ENCODE measurements at places on chromosomes 16 and 17.

DNA sequence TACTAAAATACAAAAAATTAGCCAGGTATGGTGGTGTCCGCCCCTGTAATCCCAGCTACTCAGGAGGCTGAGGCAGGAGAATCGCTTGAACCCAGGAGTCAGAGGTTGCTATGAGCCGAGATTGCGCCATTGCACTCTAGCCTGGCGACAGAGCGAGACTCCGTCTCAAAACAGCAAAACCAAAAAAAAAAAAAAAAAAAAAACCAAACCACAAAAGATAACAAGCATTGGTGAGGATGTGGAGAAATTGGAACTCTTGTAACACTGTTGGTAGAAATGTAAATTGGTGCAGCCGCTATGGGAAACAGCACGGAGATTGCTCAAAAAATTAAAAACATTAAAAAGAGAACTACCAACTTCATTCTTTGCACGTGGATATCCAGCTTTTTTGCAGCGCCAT is 119.4 kb downstream of the OR1D5 start:
- DNase-seq: no peak

DNA sequence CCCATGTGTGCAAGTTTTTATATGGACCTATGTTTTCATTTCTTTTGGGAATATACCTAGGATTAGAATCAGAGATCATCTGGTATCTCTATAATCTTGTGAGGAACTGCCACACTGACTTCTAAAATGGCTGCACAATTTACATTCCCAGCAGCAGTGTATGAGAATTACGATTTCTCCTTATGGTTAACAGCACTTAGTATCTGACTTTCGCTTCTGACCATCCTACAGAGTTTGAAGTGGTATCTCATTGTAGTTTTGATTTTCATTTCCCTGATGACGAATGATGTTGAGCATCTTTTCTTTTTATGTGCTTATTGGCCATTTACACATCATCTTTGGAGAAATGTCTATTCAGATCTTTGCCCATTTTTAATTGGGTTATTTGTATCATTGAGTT is 10.0 kb downstream of the C16orf96 start:
- DNase-seq: no peak

DNA sequence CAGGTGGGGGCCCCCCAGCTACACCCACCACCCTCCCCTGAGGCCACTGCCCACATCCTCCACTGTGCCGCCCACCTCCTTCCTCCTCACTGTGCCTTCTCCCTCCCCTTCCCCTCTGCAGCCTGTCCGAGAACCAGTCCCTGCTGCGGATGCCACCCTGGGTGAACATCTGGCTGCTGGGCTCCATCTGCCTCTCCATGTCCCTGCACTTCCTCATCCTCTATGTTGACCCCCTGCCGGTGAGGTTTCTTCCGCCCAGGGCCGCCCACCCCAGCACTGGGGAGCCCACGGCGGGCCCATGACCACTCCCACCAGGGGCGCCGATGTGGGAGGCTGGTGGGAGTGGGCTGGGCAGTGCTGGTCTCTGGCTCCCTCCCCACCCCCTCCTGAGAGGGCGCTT is 22.1 kb downstream of the RABEP2 start:
- DNase-seq: no peak

GRCh38 chr17:82640036-82640435 is 8.2 kb downstream of the WDR45B start:
- DNase-seq: no peak

- peak; percentile 16 for DNase-seq
These were observed 169.5 kb downstream of the AHSP start for GRCh38 chr16:31696968-31697743.

DNA sequence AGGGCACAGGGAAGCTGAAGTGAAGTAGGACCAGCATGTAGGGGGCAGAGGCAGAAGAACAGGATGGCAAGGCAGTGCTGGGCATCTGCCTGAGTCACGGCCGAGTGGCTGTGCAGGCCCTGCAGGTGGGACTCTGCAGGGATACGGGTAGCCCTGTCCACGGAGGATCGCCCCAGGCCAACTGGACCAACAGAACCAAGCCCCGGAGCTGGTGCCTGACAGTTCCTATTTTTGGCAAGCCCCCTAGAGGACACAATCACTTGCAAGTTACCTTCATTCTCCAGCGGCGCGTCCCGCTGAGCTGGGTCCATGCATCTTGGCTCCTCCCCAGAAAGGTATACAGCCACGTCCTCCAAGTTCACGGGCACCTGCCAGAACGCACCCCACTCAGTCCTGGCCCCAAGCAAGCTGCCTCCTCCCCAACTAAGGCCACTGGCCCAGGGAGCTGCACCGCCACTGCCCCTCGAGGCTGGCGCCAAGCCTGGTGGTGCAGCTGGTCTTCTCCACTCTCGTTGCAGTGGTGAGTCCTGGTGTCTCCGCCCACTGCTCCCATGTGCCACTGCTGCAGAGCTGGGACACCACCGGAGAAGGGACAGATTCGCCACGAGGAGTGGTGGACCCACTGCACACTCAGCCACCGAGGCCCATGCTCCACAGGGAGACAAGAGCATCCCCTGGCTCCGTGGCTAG is 6.6 kb downstream of the ZNF500 start:
- no peak for DNase-seq

DNA sequence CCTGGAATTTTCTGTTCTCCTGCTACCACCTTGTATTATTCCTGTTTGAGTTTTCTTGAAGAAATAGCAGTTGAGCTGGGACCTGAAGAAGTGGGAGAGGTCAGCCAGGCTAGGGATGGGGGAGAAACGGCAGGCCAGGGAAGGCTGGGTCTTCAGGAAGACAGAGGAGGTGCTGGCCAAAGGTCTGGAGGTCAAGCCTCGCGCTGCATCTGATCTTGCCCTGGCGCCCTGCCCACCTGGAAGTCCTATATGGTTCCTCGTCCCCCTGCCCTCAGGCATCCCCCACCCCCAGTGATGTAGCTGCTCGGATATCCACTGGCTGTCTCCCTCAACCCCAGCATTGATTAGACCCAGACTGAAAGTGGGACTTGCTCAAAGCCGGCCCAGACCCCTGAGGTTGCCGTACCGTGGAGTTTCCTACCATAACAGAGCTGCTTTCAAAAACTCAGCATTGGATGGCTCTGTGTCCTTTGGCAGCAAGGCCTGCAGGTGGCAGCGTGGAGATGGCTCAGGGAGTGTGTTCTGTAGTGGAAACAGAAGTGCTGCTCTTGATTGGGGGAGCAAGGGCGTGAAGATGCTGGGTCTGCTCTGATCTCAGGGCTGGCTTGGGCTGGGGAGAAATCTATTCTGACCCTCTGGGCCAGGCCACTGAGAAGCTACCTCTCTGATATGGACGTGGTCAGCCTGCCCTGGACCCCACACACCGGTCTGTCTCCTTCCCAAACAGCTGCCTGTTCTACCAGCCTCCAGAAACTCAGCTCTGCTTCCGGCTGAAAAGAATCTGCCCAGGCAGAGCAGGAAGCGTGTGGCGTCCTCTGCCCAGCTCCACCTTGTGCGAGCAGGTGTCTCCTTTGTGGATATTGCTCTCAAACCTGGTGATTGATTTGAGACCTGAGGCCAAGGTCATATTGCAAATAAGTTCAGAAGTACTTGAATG is 107.0 kb upstream of the CACNG5 start:
- peak; percentile 79 for DNase-seq

GRCh38 chr17:51079049-51079448 is 41.6 kb downstream of the SPAG9 start:
- no peak for DNase-seq

GRCh38 chr17:79371984-79372383 is 238.9 kb downstream of the RBFOX3 start:
- no peak for DNase-seq

- DNase-seq: no peak
These were observed 12.2 kb upstream of the CPD start for GRCh38 chr17:30366536-30366935.

DNA sequence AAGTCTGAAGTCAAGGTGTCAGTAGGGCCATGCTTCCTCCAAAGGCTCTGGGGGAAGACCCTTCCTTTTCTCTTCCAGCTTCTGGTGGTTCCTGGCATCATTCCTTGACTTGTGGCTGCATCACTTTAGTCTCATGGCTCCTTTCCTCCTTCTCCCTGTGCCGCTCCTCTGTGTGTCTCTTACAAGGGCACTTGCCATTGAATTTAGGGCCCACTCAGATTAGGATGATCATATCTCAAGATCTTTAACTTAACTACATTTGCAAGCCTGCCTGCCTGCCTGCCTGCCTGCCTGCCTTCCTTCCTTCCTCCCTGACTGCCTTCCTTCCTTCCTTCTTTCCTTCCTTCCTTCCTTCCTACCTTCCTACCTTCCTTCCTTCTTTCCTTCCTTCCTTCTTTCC is 89.7 kb upstream of the MPHOSPH6 start:
- DNase-seq: no peak

GRCh38 chr17:58319173-58320162 is 9.1 kb downstream of the TSPOAP1 start:
- no peak for DNase-seq

- no peak for DNase-seq
These were observed 4.2 kb upstream of the GFOD2 start for GRCh38 chr16:67723151-67723910.

DNA sequence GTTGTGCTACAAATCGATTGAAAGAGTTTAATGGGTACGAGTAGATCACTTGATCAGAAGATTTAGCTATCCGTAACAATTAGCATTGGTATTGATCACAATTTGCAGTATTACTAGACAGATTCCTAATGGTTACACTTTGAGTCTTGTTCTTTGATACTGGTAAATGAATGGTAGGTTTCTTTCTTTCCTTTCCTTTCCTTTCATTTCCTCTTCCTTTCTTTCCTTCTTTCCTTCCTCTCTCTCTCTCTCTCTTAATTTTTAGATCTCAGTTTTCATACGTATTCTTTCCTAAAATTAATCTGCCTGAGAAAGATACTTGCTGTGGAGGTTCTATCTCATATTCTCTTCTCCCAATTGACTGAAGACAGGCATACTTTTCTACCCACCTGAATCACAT is 17.9 kb downstream of the CPD start:
- no peak for DNase-seq

GRCh38 chr16:4511441-4512082 is 27.0 kb downstream of the CDIP1 start:
- peak; percentile 72 for DNase-seq

DNA sequence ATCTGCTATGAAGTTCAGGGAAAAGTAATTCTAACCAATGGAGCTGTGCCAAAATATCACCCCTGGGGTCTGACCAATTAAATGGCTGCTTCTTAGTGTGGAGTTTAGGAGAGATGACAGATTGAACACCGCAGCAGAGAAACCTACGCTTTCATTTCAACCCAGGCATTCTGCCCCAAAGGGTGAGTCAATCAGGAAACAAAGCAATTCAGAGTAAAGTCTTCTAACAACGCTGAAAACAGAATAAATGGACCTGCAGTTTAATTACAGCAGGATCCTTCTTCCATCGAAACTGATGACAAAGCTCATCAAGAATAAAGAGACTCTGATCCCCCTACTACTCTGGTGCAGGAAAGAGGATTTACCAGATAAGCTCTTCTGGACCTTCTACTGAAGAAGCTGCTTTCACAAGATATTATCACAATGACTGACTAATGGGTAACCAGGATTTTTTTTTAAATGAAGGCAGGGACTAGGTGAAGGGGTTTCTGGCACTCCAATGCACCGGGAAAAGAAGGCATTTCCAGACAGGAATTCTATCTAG is 16.7 kb downstream of the RFFL start:
- no peak for DNase-seq

- DNase-seq: peak; percentile 23
These were observed 46.1 kb downstream of the CYTH1 start for GRCh38 chr17:78735832-78736525.

GRCh38 chr17:59046192-59046591 is 60.5 kb downstream of the TRIM37 start:
- DNase-seq: no peak

DNA sequence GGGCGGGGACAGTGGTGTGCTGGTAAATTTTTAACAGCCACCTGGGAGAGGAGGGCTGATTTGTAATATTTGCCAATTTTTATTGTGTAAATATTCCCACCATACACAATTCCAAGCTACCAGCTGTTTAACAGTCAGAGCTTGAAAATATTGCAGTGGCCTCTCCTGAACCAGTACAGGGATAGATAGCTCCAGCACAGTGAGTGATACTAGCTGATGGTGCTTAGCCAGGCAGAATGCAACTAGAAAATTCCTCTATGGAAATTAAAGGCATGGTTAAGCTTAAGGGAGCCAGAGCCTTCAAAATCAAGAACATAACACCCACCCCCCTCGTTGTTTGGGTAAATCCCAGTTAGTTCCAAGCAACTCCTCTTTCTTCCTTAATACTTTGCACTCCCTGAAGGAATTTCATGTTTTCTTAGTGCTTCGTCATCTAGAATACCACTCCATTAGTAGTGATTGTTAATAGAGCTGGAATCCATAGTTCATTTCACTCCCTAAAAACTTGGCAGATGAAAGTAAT is 96.6 kb downstream of the CYB561 start:
- no peak for DNase-seq

- no peak for DNase-seq
These were observed 63.6 kb upstream of the ERCC4 start for GRCh38 chr16:13856398-13856797.

- DNase-seq: no peak
These were observed 332.0 kb downstream of the CBLN1 start for GRCh38 chr16:48949636-48950035.

GRCh38 chr17:19996086-19996485 is 13.1 kb upstream of the SPECC1 start:
- DNase-seq: no peak

DNA sequence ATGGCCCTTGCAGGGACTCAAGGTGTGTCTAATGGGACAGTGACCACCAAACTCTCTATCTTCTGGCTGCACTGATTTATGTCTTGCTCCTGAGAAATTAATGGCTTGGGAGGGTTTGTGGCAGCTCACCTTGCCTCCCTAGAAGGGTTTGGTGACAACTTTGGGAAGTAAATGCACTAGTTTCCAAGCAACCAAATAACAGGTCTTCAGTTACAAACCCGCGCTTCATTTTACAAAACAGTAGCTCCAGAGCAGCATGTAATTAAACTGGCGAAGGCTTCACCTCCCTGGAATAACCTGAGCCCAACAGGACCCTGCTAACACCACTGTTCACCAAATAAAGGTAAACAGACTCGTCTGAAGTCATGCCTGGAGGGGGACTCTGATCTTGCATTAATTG is 318.3 kb downstream of the SLC39A11 start:
- DNase-seq: no peak

DNA sequence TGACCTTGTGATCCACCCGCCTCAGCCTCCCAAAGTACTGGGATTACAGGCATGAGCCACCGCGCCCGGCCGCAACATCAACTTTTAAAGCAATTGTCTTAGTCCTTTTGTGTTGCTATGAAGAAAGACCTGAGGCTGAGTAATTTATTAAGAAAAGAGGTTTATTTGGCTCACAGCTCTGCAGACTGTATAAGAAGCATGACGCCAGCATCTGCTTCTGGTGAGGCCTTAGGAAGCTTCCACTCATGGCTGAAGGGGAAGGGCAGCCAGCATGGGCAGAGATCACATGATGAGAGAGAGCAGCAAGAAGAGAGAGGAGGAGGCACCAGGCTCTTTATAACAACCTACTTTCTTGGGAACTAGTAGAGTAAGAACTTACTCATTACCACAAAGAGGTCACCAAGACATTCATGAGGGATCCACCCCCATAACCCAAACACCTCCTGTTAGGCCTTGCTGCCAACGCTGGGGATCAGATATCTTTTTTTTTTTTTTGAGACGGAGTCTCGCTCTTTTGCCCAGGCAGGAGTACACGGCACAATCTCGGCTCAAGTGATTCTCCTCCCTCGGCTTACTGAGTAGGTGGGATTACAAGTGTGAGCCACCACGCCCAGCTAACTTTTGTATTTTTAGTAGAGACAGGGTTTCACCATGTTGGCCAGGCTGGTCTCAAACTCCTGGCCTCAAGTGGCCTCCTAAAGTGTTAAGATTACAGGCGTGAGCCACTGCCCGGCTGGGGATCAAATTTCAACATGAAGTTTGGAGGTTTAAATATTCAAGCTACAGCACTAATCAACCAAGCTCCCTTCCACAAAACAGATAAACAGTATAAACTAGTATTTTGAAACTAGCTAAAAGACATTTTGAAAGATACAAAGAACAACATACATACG is 21.4 kb upstream of the GPT2 start:
- DNase-seq: no peak

Data from NCI-H526 (cell line).